Small intestine (tissue), 16 donors: ENCODE measurements at places on chromosomes 1 and 21. TPM values are rescaled to one million over a fixed set of nuclear protein-coding genes. Genes with fewer than 3 reads are reported as not detected.
A peak's percentile ranks its signal among the peaks of the same experiment; 100 is the strongest.

- H3K27me3 ChIP-seq: no peaks in the 10 kb centered on the region
- H3K4me1 ChIP-seq: no peaks in the 10 kb centered on the region
- H3K27ac ChIP-seq: no peak overlapping the region
- H3K36me3 ChIP-seq: no peaks in the 10 kb centered on the region
Measured at GRCh38 chr1:162946701-162947100, 85.7 kb upstream of the CCDC190 start.

DNA sequence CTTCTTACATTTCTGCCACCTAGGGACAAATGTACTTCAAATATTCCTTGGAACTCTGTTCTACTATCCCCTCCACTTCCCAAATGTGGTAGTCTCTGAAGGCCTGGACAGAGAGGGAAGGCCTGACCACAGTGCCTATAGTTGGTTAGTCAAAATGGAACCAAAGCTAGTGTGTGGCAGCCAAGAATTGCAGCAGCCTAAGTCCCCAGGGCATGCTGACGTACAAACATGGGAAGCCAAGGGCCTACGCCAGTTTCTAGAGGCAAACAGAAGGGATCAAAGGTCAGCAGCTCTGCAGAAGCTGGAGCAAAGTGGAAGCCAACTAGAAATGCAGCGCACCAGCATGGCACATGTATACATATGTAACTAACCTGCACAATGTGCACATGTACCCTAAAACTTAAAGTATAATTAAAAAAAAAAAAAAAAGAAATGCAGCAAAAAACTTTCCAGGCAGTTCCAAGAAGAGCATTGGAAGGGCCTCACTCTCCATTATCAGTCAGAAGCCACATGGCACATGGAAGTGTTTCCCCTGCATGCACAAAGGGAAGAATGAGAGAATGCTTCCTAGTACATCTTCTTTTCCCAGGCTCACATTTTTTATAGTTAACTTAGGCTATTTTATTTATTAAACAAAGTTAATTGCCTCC lies 39.4 kb upstream of the GADD45A start:
- no peaks in the 10 kb centered on the region for H3K27me3 ChIP-seq
- no peaks in the 10 kb centered on the region for H3K36me3 ChIP-seq

DNA sequence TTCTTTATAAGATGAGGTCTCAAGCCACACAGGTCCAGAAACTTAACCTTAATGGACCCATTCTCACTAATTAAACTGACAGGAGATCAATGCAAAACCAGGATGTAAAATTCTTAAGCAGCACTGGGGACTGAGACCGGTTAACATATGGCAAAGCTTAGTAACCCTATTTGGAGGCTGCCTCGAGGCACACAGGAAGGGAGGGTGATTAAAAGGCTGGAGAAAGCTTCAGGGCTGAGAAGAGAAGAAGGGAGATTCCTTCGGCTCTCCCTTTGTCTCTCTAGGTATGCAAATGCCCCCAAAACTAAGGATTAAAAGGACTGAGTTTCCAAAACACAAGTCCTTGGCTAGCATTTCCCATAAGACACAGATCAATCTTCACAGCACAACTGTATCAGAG lies 120.8 kb upstream of the DSCAM start:
- no peaks in the 10 kb centered on the region for H3K27me3 ChIP-seq
- H3K4me3 ChIP-seq: no peak overlapping the region
- no peaks in the 10 kb centered on the region for H3K4me1 ChIP-seq
- no peak for DNase-seq
- no peaks in the 10 kb centered on the region for H3K36me3 ChIP-seq

GRCh38 chr1:165364568-165365133 lies 8.1 kb upstream of the LMX1A start:
- DNase-seq: no peak
- no peaks in the 10 kb centered on the region for H3K4me1 ChIP-seq
- no peaks in the 10 kb centered on the region for H3K36me3 ChIP-seq
- H3K27me3 ChIP-seq: no peaks in the 10 kb centered on the region

TINAGL1 gene
- polyA plus RNA-seq: 34.9 TPM

C1orf226 gene
- 12.9 TPM for polyA plus RNA-seq

NID1 gene
- 3.8 TPM for polyA plus RNA-seq

GRCh38 chr1:200670242-200671118 lies 773 bp upstream of the DDX59 start:
- peak overlapping the region; percentile 100 for H3K27ac ChIP-seq
- H3K36me3 ChIP-seq: peaks cover 7% of the 10 kb centered on the region
- DNase-seq: peak; percentile 63
- H3K4me1 ChIP-seq: peaks cover 3% of the 10 kb centered on the region

- DNase-seq: no peak
- no peaks in the 10 kb centered on the region for H3K27me3 ChIP-seq
- H3K4me3 ChIP-seq: no peak overlapping the region
- no peak overlapping the region for H3K27ac ChIP-seq
- H3K4me1 ChIP-seq: peaks cover 15% of the 10 kb centered on the region
Measured at GRCh38 chr1:45589861-45590260, 6.0 kb downstream of the NASP start.

GRCh38 chr1:176696109-176696508 lies 233.1 kb downstream of the PAPPA2 start:
- no peak for DNase-seq
- no peak overlapping the region for H3K27ac ChIP-seq
- no peaks in the 10 kb centered on the region for H3K36me3 ChIP-seq
- no peaks in the 10 kb centered on the region for H3K27me3 ChIP-seq
- H3K4me3 ChIP-seq: no peak overlapping the region

GRCh38 chr1:33874636-33875035 lies 10.8 kb downstream of the HMGB4 start:
- no peak for DNase-seq
- H3K36me3 ChIP-seq: no peaks in the 10 kb centered on the region
- H3K4me1 ChIP-seq: no peaks in the 10 kb centered on the region

DNA sequence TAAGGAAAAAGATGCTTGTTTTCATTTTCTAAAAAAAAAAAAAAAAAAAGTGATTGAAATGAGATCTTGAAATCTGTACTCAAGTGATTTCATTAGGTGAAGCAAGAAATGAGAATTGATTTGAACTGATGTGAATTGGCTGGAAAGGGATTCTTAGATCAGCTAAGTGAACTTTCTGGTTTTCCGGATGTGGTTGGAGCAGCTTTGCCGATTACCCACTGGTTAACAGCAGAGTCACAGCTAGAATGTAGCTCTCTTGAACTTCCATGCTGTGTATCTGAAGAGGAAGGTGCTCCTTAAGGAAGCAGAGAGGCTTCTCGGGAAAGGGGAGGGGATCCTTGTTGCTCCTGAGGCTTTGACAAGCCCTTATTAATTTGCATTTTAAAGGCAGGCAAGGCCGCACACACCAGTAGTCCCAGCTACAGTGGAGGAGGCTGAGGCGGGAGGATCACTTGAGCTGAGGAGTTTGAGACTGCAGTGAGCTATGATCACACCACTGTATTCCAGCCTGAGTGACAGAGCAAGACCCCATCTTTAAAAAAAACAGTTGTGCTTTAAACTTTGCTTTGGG lies 28.7 kb upstream of the PWP2 start:
- no peaks in the 10 kb centered on the region for H3K4me1 ChIP-seq
- no peak overlapping the region for H3K4me3 ChIP-seq
- H3K27me3 ChIP-seq: no peaks in the 10 kb centered on the region
- no peak for DNase-seq
- peaks cover 22% of the 10 kb centered on the region for H3K36me3 ChIP-seq
- H3K27ac ChIP-seq: no peak overlapping the region

DIRAS3 gene
- 1.8 TPM for polyA plus RNA-seq

- no peaks in the 10 kb centered on the region for H3K4me1 ChIP-seq
- H3K4me3 ChIP-seq: no peak overlapping the region
- H3K27me3 ChIP-seq: no peaks in the 10 kb centered on the region
- no peak overlapping the region for H3K27ac ChIP-seq
Measured at GRCh38 chr1:212256369-212256768, 28.8 kb upstream of the PPP2R5A start.

DNA sequence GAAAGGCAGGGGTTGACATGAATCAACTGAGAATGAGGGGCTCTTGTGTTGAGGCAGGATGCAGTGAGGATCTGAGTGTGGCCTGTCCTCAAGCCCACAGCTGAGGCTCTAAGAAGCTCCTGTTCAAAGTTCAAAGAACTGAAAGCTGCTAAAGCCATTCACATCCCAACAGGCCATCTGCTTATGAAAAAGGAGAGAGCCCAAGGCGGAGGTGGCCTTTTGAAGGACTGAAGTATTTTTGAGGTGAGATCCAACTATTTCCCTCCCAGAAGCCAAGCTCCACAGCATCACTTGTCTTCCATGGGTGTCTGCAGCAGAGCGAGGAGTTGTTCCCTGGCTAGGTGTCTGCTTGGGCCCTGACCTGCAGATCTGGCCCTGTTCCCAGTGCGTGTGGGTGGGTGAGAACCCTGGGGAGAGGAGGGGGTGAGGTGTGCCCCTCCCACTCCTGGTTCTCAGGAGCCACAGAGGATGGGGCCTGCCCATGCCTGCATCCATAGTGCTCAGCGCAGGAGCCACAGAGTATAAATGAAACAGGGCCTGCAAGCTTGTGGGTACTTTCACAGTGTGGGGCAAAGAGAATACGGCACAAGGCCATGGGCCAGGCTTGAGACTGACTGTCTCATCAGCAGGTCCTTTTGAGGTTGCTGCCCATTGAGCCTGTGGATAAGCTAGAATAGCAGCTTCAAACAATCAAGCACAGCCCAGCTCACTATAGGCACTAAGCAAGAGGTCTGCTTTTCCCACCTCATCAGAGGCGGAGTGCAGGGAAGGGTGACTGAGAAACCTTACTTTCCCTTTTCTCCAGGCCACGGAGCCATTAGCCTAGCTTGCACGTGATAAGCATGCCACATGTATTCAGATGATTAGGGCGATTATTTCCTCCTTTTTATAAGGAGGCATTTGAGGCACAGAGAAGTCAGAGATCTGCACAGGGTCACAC lies 15.7 kb downstream of the REG4 start:
- no peak overlapping the region for H3K4me3 ChIP-seq
- no peak overlapping the region for H3K27ac ChIP-seq
- H3K27me3 ChIP-seq: no peaks in the 10 kb centered on the region
- H3K4me1 ChIP-seq: peaks cover under 1% of the 10 kb centered on the region
- no peak for DNase-seq
- H3K36me3 ChIP-seq: no peaks in the 10 kb centered on the region

TRIM46 gene
- not detected for polyA plus RNA-seq

DNA sequence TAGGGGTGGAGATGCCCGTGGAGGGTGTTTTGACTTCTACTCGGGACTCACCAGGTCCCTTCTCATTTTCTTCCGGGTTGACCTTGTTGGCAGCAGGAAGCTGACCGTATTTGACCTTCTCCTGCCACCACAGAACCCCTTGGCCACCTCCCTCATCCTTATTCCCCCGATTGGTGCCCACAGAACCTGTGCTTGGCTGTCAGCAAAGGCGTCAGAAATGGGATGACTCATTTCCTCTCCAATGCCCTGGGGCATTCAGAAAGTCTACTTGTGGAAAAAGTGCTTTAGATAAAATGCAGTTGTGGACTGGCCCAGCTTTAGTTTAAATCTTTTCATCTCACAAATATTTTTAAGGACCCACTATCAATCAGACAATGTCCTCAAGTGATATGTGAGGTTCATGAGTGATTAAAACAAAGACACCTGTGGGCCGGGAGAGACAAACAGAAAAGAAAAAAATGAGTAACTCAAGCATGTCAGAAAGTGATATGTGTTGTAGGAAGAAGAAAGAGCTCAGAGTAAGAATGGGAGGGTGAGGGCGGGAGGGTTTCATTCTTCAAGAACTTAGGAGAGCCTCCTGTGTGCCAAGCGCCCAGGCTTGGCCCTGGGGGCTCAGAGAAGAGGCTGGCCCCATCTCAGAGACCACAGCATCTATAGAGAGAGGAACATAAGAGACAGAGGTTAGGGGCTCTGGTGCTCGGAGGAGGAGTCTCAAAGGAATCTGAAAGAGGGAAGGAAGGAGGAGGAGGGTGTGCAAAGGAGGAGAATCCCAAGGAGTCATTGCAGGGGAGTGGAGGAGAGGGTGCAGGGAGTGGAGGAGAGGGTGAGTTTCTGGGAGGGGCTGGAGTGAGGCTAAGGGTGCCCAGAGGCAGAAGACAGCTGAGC lies 221.6 kb upstream of the VAMP3 start:
- H3K4me3 ChIP-seq: no peak overlapping the region
- H3K36me3 ChIP-seq: no peaks in the 10 kb centered on the region
- peak; percentile 46 for DNase-seq
- H3K27me3 ChIP-seq: no peaks in the 10 kb centered on the region

A3GALT2 gene
- polyA plus RNA-seq: not detected

DNA sequence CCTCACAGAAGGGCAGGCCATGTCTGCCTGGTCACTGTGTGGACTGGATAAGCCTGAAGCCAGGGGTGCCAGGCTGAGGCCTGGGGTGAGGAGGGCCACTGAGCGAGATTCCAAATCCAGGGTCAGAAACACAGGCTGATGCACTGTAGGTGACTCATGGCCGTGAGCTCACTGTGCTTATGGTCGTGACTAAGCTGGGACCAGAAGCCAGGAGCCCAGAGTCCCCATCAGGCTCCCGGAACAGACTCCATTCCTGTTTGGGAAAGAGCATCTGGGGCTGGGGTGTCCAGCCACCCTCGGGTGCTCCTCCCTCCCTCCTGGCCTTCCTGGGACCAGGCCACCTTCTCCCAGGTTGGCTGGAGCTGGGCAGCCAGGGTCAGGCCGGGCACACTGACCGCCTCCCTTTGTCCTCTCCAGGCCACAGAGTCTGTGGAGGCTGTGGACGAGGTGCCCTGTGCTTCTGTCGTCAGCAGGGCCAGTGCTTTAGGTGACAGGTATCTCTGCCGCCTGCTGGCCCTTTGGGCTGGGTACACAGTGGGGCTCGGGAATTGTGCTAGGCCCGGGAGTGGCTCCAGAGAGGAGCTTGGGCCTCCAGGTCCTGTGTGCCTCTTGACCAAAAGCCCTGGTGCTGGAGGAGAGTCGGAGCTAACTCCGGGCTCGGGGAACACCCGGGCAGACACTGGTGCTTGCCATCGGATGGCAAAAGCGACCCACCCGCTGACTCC lies 36.7 kb downstream of the AJAP1 start:
- H3K4me3 ChIP-seq: no peak overlapping the region
- H3K27ac ChIP-seq: no peak overlapping the region
- no peaks in the 10 kb centered on the region for H3K4me1 ChIP-seq
- DNase-seq: no peak
- H3K27me3 ChIP-seq: no peaks in the 10 kb centered on the region

MYOG gene
- not detected for polyA plus RNA-seq

DNA sequence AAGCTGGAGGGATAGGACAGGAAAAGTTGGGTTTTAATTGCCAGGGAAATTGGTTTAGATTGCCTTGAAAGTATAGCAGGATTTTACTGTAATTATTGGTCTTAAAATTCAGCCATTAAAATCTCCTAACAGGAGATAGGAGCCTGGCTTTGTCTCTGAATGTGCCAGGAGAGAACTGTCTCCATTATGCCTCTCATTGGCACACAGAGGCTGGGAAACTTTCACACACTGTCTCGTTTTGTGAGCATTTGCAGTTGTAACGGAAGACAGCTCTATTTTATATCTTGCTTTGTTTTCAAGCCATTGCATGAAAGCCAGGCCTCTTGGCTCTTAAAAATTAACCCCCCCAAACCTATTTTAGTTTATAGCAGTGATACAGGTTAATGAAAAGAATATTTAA lies 12.5 kb downstream of the DNAJC6 start:
- H3K4me1 ChIP-seq: no peaks in the 10 kb centered on the region
- no peaks in the 10 kb centered on the region for H3K27me3 ChIP-seq
- no peak overlapping the region for H3K4me3 ChIP-seq
- no peak for DNase-seq
- H3K36me3 ChIP-seq: no peaks in the 10 kb centered on the region

ST6GALNAC3 gene
- 21.7 TPM for polyA plus RNA-seq

- no peak for DNase-seq
- H3K36me3 ChIP-seq: no peaks in the 10 kb centered on the region
- no peaks in the 10 kb centered on the region for H3K4me1 ChIP-seq
- no peak overlapping the region for H3K27ac ChIP-seq
- no peak overlapping the region for H3K4me3 ChIP-seq
- H3K27me3 ChIP-seq: peaks cover 37% of the 10 kb centered on the region
Measured at GRCh38 chr1:224613486-224613885, 2.6 kb upstream of the CNIH3 start.
